ENCODE measurements at places on chromosomes 6 and 20. TPM values are rescaled to one million over a fixed set of nuclear protein-coding genes. Genes with fewer than 3 reads are reported as not detected.
A peak's percentile ranks its signal among the peaks of the same experiment; 100 is the strongest.

DNA sequence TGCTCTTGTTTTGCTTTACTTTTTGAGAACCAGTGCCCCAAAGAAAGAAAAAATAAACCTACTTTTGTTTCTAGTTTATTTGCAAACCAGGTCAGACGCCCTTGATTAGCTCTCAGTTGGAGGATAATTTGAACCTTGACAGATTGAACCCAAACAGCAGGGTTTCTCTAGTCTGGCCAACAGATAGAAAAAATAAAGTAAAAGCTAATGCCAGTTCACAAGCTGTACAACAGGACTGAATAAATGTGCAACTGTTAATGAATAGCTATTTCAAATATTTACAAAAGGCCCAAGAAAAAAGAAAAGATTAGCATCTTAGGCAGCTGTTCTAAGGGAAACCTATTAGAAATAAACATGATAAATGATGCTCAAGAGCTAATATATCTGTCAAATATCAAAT, 331.8 kb downstream of the CDKAL1 start:
- DNase-seq: no peak

DNA sequence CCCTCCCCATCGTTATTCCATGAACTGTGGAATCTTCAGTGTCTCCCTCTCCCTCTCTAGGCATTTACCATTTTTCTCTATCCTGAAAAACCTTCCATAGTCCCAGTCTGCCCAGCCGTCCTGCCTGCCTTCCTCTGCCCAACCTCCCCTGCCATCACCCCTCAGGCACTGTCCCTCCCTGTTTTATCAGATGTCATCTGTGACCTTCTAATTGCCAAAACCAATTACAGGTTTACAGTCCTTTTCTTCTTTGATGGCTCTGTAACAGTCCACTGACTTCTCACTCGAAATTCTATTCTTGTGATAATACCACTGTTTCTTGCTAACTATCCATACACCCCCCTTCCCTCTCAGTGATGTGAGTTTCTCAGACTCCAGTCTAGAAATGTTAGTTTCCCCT, 2.3 kb upstream of the SLC23A2 start:
- no peak for DNase-seq

DNA sequence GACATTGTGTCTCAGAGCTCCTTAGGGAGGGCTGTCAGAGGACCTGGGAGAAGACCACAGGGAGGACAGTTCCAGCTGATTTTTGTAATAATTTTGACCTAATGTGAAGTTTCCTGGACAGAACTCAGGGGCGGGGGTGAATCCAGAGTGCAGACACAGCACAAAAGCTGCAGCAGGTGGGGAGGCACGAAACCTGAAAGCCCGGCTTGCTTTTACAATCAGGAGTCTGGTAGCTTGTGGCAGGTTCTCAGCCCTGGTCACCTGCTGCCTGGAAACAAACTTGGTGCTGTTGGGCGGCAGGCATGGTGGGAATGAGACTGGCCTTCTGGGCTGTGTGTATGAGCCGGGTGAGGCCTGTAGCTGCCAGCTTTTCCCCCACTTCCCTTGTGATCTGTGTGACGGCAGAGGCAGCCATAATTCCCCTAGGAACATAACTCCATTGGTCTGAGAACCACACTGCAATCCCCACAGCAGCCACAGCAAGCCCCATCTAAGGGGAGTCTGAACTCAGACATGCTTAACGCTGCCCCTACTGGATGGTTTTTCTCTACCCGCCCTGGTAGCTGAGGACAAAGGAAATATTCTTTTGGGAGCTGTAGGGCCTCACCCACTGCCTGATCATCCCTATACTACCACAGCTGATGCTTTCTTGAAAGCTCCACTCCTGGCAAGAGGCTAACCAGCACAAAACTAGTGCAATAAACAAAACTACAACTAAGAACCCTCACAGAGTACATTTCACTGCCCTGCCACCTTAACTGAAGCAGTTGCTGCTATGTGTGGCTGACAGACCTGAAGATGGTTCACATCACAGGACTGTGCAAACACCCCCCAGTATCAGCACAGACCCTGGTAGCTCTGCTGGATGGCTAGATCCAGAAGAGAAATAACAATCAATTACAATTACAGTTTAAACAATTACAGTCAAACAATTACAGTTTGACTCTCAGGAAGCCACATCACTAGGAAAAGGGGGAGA, 1055.1 kb upstream of the GJE1 start:
- DNase-seq: peak; percentile 17

Gene LIME1
- 6.6 TPM for total RNA-seq

DNA sequence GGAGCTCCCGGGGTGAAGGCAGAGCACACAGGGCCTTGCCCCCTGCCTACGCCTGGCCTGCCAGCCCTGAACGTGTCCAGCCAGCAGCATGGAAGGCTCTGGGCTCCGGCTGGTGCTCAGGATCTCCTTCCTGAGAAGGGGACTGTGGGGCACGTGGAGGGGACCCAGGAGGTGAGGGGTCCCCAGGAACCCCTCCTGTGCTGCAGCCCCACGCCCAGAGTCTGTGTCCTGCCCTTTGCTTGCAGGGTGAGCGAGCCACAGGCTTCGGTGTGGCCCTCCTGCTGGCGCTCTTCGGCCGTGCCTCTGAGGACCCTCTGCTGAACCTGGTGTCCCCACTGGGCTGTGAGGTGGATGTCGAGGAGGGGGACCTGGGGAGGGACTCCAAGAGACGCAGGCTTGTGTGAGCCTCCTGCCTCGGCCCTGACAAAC, 22.3 kb downstream of the NPEPL1 start:
- DNase-seq: peak; percentile 2
